ENCODE measurements at places on chromosomes 2 and 18.

- DNase-seq: no peak
These were observed 17.8 kb downstream of the TCF7L1 start for GRCh38 chr2:85151026-85151425.

DNA sequence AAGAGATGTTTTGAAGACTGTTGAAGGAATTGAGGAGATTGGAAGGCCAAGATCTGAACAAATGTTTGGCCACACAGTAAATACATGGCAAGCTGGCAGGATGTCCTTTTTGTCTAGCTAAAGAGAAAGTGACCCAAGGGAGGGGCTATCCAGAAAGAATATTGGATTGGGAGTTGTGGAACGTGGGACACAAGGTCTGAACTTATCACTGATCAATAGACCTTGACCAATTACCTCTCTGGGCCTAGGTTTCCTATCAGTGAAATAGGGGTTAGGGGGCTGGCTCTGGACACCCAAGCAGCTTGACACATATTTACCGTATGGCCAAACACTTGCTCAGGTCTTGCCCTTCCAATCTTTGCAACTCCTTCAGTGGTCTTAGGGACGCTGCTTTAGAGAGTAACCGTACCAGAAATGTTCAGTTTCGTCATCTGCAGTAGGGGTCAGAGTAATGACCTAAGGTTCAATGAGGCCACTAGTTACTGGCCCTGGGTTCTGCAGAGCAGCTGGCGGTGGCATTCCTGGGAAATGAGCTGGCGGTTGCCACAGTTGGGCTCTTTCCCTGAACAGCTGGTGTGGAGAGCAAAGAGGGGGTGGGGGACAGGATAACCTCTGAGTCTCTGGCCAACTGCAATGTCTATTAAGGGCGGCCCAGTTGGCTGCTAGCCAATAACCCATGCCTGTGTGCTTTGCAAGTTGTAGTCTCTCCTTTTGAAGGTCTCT is 70.1 kb upstream of the STPG4 start:
- DNase-seq: peak; percentile 20

- DNase-seq: no peak
These were observed 59.2 kb downstream of the RBMS1 start for GRCh38 chr2:160434254-160434948.

DNA sequence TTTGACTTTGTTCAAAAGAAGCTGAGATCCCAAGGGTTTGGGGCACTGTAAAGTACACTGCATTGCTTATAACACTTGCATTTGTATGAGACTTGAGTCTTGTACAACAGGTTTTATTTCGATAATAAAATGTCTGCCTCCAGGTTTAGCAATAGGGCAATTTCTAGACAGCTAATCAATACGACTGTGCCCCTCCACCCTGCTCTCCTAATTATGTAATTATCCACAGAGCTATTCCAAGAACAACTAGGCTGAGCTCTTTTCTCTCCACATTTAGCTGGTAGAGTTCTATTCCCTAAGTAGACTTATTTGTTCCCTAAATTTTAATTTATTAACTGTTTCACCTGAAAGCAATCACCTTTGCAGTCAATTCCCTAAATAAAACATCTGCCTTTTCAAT is 52.9 kb upstream of the LINC00305 start:
- DNase-seq: no peak

DNA sequence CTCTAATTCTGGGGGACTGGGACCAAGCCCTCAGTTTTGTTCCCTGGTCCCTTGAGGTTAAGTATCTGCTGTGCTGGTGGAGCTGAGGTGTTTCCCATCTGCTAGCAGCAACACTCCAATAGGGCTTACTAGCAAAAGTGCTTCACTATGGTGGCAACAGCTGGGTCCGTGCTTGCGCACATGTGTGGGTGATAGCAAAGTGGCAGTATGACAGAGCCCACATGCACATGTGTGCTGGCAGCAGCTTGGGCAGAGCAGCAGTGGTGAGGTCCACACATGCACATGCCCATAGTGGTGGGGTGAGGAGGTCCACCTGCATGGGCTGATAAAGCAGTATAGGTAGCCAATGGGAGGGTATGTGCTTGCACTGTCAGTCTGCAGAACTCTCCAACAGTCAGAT is 1723.7 kb downstream of the SUCLG1 start:
- DNase-seq: no peak

DNA sequence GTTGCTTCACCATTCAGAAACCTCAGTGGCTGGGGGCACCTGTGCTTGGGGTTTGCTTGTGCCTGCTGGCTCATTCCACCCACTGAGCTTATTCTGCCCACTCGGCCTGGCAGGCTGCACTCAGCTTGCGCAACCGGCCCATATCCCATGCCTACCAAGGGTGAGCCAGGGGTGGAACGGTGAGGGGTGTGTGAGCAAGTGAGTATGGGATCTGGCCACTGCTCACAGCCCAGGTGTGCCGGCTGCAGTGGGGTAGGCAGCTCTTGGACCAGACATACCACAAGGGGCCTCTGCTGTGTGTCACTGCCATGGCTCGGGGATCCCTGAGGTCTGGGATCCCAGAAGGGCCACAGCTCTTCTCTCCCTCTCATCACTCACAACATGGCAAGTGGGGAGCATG is 1000.5 kb upstream of the CRIM1 start:
- DNase-seq: no peak

GRCh38 chr18:29874519-29875098 is 1167.9 kb downstream of the DSC3 start:
- no peak for DNase-seq

- DNase-seq: no peak
These were observed 270.9 kb downstream of the TWIST2 start for GRCh38 chr2:239118675-239119211.

- DNase-seq: no peak
These were observed 8.1 kb downstream of the MARS2 start for GRCh38 chr2:197713271-197713670.

GRCh38 chr2:104766683-104767082 is 87.2 kb upstream of the POU3F3 start:
- no peak for DNase-seq

DNA sequence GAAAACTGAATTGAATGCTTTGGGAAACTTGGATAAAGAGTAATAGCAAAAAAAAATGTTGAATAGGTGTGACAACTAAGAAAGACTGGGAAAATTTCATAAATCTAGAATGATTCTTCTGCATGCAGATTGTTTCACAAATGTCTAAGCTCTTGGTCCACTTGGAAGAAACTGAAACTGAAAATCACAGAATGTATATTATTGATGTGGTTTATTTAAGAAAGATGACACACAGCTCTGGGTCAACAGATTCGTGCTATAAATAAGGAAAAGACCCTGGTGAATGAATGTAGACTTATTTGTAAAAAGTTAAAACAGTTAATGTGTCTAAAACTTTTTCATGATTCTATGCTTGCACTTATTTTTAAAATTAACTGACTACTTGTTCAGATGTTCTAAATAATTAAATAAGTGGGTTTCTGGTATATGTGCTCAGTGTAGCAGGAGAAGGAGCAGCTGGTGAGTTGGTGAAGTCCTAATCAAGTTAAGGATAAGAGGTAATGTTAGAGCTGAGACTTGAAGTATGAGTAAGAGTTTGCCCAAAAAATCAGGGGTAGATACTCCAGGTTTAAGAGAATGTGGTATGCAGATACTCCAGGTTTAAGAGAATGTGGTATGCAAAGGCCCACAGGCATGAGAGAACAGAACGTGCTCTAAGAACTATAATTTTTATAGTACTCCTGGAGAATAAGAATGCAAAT is 24.5 kb downstream of the UGP2 start:
- no peak for DNase-seq

DNA sequence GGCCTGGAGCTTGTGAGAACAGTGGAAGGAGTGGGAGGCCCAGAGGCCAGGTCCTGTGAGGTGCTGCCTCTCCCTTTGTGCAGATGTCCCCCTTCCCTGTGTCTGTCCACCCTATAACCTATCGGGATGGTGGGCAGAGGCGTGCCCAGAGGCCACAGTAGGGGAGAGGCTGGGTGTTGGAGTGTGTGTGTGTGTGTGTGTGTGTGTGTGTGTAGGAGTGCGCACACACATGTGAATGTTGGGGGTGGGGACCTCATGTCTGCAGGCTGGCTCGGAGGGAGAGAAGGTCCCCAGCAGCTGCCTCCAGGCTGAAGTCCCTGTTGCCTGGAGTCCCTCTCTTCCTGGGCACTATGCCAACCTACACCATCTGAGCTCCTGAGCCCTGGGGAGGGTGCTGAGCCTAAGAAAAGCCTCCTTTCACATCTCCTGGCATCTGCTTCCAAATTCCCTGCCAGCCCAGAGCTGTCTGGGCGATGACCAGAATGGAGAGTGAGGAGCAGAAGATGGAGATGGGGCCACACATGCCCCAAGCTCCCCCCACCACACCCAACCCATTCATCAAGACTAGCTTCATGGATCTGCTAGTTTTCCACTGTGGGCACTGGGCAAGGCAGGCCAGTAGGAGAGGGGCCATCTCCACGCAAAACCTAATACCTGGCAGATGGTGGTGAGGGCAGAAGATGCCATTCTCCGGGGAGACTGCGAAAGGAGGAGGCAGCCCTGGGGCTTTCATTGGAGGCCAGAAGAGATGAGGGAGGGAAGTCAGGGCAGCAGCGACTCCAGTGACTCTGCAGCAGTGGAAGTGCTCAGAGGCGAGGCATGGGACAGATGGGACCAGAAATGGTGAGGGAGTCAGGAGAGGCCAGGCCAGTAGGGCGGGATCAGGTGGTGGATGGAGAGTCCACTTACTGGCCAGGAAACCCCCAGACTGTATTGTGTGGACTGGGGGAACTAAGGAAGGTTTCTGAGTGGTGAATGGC is 20.3 kb downstream of the KCNK3 start:
- DNase-seq: peak; percentile 80

DNA sequence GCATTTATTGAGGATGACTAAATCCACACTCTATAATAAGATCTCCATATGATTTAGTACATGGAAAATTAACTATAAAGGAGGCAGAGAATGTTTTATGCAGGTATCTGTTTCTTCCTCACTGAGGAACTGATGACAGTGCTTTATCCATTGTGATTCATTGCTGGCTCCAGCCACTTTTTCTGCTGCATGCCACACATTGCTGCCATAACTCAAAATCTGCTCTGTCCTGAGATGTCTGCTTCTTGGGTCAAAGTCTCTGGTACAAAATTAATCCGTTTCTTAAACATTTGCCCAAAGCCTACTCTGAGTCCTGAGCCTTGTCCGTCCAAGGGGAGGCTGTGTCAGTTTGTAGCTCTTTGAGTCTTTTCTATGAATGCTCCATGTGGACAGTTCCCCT is 15.5 kb upstream of the ARHGAP28 start:
- DNase-seq: no peak

DNA sequence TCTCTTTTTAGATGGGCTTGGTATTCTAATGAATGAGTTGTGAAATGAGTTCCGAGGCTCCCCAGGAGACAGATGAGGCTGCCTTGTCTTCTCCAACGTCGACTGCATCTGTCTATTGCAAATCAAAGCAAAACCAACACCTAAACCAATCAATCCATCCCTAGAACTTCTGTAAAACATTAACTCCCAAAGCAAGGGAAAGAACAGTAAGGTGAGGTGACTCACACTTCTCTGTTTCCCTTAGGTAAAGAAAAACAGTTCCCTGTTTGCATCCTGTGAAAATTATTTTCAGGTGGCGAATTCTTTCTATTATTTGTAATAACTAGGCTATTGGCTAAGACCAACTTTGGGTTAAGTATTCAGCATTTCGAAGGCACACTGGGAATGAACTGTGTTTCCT is 249.4 kb downstream of the EPHA4 start:
- no peak for DNase-seq

DNA sequence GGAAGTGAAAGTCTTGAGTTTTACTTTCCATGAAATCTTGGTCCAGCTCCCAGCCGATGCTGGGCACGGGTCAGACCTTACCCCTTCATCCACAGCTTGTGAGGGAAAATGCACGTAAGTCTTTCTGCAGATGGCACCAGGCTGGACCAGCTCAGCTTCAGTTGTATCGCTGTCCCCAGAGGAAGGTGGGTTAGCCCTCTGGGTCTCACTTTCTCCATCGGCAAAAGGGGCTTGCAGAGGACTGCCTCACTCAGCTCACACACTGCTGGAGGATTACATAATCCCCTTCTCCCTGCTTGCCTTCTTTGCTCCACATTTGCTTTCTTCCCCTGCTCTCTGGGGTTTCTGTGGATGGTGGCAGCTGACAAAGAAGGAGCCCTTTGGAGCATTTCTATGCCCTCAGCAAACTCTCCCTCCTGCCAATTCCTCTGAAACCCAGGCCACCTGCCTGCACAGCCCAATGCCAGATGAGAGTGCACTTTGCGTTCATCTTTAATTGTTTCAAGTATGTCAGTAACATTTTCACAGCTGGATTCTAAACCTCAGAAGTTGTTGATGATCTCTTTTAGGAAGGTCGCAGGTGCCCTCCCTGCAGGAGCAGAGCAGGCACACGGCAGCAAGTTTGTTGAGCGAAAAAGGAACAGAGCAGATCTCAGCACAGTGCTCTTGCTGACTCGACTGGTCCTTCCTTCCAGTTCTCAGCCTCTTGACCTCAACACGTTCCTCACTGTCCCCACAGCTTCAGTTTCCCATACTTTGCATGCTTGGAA is 155.6 kb upstream of the GLI2 start:
- no peak for DNase-seq

GRCh38 chr18:12049978-12050811 is 43.4 kb upstream of the ANKRD62 start:
- no peak for DNase-seq

- no peak for DNase-seq
These were observed 75.4 kb upstream of the HNMT start for GRCh38 chr2:137888845-137889244.

GRCh38 chr18:7177116-7177744 is 53.7 kb upstream of the LRRC30 start:
- peak; percentile 15 for DNase-seq

GRCh38 chr2:96580771-96581170 is 44.2 kb downstream of the ARID5A start:
- no peak for DNase-seq

- no peak for DNase-seq
These were observed 70.9 kb downstream of the APOB start for GRCh38 chr2:20972792-20973565.

- no peak for DNase-seq
These were observed 994.1 kb upstream of the ACVR2A start for GRCh38 chr2:146850746-146851145.

GRCh38 chr2:220277445-220277975 is 650.1 kb downstream of the SLC4A3 start:
- DNase-seq: no peak

- DNase-seq: no peak
These were observed 12.4 kb downstream of the WDR43 start for GRCh38 chr2:28906821-28907220.

DNA sequence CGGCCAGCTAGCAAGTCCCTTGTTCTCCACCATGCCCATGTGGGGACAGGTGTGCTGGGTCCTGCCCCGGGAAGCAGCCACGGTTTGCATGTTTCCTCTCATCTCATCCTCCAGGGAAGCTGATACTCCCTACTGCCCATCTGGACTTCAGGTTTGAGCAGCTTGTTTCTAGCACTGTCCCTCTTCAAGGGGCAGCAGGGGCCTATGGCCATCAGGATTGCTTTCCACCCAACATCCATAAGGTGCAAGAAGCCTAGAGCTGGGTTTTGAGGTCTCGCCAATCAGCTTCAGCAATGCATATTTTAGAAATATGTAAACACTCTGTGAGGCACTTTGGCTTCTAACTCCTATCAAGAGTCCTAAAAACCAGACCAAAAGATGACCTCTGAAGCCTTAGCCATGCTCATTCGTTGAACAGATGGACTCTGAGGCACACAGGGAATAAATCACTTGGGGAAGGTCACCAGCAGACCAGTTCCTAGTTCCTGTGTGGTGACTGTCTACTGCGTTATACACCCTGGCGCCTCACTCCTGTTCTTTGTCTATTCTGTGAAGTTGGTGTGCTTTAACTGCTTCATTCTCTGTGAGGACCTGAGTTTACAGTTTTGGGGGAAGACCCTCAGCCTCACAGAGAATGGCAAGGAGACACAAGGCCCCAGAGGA is 192.6 kb upstream of the TWIST2 start:
- DNase-seq: no peak
